ENCODE measurements at places on chromosomes 16 and 17.

GRCh38 chr17:60745544-60745943 is 67.9 kb downstream of the BCAS3 start:
- DNase-seq = no peak

DNA sequence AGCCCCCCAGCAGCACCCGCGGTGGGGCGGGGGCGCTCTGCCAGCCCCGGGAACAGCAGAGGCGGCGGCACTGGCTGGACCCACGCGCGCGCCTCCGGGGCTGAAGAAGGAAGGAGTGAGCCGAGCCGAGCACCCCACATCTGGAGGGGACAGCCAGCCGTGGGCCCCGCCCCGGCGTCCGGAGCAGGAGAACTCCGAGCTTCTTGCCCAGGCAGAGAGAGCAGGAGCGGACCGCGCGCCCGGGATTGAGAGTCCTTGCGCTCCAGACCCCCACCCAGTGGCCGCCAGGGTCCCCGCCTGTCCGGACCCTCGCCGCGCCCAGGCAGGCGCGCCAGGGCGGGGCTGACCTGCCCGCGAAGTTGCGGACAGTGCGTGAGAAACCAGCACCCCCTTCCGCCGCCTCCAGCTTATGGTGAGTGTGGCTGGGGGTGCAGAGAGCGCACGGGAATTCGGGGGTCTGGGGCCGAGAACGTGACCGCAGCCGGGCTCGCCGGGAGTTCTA is 921.9 kb upstream of the EEF2KMT start:
- no peak for DNase-seq

- no peak for DNase-seq
Measured at GRCh38 chr17:32152130-32152529, 9.8 kb downstream of the RHOT1 start.

- no peak for DNase-seq
Measured at GRCh38 chr16:2006317-2006716, 3.3 kb downstream of the ZNF598 start.

DNA sequence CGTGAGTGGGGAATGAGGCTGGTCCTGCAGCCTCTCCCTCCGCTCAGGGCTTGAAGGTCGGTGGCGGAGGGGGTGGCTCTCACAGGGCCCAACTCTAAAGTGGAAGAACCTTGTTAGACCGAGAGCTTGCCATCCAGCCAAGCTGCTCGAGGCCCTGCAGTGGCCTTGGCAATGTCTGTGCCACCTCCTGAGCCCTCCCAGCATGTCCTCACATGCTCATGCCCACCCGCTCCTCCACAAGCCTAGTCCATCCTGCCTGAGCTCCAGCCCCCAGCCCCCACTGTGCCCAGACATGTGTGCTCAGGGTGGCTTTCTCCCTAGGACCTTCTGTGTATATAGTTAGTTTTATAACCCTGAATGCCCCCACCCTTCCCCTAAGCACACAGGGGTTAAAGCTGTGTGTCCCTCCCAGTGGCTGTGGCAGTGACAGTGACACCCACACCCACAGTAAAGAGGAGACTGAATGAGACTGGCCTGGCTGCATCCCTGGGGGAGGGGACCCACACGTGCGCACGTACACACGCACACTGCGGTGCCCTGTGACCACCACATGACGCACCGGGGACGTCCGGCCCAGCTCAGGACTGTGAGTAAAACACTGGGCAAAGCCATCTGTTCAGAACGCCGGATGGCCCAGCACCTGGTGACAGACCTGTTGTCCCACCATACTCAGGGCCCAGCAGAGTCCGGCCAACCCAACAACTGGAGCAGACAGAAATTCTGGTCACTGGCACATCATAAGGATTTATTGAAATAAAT is 15.6 kb downstream of the PDK2 start:
- no peak for DNase-seq

DNA sequence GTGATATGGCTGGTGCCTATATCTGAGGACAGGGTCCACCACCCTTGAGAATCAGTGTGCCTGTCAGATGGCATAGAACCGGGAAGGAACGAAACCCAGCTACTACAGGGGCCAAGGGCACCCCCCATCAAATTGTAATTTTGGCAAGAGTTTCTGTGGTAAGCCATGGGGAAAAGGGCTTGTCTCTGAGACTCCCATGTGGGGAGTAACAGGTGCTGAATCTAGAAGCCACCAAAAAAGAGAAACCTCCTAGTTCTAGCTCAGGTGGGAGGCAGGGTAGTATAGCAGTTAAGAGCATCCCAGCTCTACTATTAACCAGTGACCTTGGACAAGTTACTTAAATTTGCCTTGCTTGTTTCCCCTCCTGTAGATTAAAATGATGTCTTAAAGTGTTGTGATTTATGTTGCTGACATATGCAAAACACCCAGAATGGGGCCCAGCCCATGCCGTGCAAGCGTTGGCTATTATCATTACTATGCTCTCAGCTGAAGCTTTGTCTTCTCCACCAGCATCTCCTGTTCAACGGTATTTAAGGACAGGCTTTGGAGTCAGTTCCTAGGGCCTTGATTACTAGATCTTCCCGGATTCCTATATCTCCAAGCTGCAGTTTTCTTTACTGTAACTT is 210.7 kb upstream of the NLRP1 start:
- DNase-seq = no peak

DNA sequence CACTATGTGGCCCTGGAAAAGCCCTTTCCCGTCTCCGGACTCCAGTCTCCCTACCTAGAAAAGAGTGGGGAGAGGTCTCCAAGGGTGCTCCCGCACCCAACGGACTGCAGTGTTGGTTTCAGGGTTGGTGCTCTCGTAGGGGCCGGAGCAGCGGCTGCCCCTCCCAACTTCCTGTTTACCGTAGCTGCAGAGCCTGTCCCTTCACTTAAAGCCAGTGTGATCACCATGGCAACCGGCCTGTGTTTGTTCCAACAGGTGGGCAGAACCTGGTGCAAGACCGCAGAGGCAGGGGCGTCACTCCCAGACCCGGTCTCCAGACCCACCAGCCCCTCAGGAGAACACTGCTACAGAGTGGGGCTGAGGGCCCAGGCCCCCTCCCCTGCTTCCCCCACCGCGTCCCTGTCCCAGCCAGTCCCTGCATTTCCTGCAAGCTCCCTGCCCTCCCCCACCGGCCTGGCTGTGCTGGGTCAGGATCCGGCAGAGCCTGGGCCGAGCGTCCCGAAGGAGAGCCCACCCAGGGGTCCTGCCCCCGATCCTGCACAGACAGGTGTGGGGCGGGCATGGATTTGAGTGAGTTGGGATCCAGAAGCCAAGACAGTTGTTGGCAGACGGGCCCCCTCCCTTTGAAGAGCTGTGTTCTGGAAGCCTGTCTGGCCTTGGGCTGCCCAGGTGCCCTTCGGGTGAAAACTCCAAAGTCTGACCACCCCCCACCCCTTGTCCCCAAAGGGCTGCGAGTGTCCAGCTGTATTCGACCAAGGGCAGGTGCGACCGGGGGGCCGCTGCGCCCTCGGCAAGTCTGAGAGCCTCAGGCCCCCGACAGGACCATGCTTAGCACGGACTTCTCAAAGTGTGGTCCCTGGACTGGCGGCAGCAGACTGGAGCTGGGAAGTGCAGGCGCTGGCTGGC is 1.5 kb upstream of the BAIAP3 start:
- peak; percentile 77 for DNase-seq

DNA sequence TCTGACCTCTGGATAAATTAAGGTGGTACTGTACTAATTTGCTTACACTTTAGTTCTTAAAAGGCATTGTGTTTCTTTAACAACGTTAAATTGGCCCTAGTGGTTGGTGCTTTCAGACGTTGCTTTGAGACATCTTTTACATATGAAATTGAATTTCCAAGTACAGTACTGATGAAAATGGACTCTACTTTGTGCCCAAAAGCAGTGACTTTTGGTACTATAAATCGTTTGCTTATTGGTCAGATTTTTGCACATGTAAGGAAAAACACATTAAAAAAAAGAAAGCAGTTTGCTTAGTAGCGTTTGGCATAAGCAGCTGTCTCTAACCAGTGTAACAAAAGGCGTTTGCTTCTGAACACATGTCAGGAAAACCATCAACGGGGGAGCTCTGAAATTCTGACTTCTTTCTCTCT is 139.6 kb downstream of the CDK5R1 start:
- no peak for DNase-seq

- no peak for DNase-seq
Measured at GRCh38 chr16:50906454-50906853, 164.6 kb downstream of the CYLD start.

DNA sequence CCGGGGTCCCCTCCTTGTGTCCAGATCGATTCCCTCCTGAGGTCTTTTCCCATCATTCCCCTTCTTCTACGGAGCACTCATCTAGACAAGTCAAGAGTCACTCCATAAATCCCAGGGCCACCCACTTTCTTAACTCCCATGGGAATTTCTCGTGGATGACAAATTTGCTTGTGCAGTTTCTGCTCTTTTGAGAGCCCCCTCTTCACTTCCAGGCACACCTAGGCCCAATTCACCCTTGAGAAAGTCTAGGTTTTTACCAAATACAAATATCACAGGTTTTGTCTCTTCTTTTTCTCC is 522 bp upstream of the POLDIP2 start:
- no peak for DNase-seq

DNA sequence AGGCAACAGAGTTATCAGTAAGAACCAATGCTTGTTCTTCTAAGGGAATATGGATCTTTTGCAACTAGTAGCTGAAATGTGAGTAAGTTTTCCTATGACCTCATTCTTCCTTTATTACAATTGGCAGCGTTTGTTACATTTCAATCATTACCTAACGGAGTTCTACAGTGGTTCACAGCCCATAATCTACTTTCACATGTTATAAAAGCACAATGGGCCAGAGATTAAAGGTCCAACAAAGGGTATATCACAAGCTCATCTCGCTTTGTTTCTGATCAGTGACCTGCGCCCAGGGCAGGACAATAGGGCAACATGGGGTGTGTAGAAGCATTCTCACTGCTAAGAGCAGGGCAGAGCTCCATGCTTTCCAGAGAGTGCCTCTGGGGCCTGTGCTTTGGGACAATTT is 279.9 kb upstream of the DYNLRB2 start:
- DNase-seq = no peak

DNA sequence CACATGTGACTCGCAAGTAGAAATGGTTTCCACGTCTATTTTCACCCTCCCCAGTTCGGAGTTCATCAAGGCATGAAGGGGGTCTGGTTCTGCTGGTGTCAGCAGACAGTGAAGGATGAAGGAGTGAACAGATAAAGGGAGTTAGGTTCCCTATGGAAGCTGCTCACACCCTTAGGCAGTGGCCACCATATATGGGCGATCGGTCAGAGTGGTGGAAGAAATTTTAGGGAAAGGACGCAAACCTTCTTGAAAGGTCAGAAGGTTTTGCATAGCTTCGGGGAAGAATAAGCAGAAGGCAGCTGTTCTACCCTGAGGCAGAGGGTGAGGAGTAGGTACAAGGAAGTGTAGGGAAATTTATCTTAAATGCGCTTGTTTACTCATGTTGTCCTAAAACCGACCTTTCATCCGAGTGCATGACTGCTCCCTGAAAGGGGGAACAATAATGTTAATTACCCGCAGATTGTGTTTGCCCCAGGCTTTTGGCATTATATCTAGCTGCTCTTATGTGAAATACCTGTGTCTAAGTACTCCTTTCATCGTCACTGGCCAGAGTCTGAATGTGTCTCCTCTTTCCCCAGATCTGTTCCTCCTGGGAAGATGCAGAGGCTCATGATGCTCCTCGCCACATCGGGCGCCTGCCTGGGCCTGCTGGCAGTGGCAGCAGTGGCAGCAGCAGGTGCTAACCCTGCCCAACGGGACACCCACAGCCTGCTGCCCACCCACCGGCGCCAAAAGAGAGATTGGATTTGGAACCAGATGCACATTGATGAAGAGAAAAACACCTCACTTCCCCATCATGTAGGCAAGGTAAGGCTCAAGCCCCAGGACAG is 12.5 kb downstream of the CDH5 start:
- no peak for DNase-seq

GRCh38 chr17:66462010-66462409 is 159.6 kb downstream of the PRKCA start:
- no peak for DNase-seq

DNA sequence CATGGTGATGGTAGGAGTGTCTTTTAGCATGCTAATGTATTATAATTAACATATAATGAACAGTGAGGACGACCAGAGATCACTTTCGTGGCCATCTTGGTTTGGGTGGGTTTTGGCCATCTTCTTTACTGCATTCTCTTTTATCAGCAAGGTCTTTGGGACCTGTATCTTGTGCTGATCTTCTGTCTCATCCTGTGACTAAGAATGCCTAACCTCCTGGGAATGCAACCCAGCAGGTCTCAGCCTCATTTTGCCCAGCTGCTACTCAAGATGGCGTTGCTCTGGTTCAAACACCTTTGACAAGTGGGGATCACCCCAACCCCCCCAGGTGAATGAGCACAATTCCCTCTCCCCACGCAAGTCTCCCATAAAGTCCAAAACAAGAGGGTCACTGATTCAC is 49.3 kb upstream of the ETV4 start:
- DNase-seq = no peak

GRCh38 chr16:29808219-29808900 is 2.0 kb downstream of the MAZ start:
- no peak for DNase-seq
